ENCODE measurements at places on chromosomes 13 and 19. TPM values are rescaled to one million over a fixed set of nuclear protein-coding genes. Genes with fewer than 3 reads are reported as not detected.

The ATP12A gene
- 0.89 TPM for total RNA-seq

The DCAF15 gene
- 71.9 TPM for total RNA-seq

The SELENOV gene
- not detected for total RNA-seq

The OR1M1 gene
- not detected for total RNA-seq

The ZNF112 gene
- not detected for total RNA-seq

The EFNA2 gene
- total RNA-seq: not detected

The ARRDC5 gene
- 1.1 TPM for total RNA-seq

The CGB8 gene
- not detected for total RNA-seq

The KCTD12 gene
- total RNA-seq: 9.5 TPM

The PEAK3 gene
- 0.84 TPM for total RNA-seq

The CACNG7 gene
- total RNA-seq: not detected

The SKA3 gene
- 39.4 TPM for total RNA-seq

The SPPL2B gene
- total RNA-seq: 76.4 TPM

The FPR1 gene
- total RNA-seq: not detected

The SPACA4 gene
- not detected for total RNA-seq

The SHISA7 gene
- total RNA-seq: not detected

The ZNF667 gene
- not detected for total RNA-seq

The PHF11 gene
- total RNA-seq: 74.8 TPM

The SPATA13 gene
- total RNA-seq: 48.8 TPM

The OR4F17 gene
- not detected for total RNA-seq

The KLC3 gene
- total RNA-seq: not detected

The CGB2 gene
- not detected for total RNA-seq

The TNFAIP8L1 gene
- 17.5 TPM for total RNA-seq

The C19orf81 gene
- total RNA-seq: not detected

The IGFLR1 gene
- total RNA-seq: 35.2 TPM

The ZNF723 gene
- total RNA-seq: not detected

The JAK3 gene
- total RNA-seq: 184 TPM

The USHBP1 gene
- total RNA-seq: 0.36 TPM

The DENND1C gene
- total RNA-seq: 94.3 TPM

The TRPM4 gene
- 1.1 TPM for total RNA-seq

The ZNF493 gene
- 17.3 TPM for total RNA-seq

The GIPC3 gene
- total RNA-seq: 0.48 TPM

The RETN gene
- total RNA-seq: 0.55 TPM

The SLITRK1 gene
- total RNA-seq: not detected

The PLIN4 gene
- not detected for total RNA-seq

The NOP53 gene
- 286 TPM for total RNA-seq

The NCAN gene
- 0.48 TPM for total RNA-seq

The DLL3 gene
- total RNA-seq: 0.45 TPM

The HSPBP1 gene
- total RNA-seq: 35.7 TPM

The ZNF569 gene
- 5.2 TPM for total RNA-seq

The RGS9BP gene
- total RNA-seq: 0.41 TPM

The CYP4F2 gene
- total RNA-seq: not detected

The FSD1 gene
- total RNA-seq: 13.8 TPM

The RNF225 gene
- 0.27 TPM for total RNA-seq

The PCP2 gene
- 2.0 TPM for total RNA-seq

The KLK12 gene
- total RNA-seq: not detected

The RRAS gene
- 9.3 TPM for total RNA-seq

The ZNF578 gene
- 0.36 TPM for total RNA-seq
